ENCODE measurements at places on chromosomes 12 and 14.

GRCh38 chr12:13342971-13343370 is 146.4 kb downstream of the EMP1 start:
- no peak for DNase-seq
- H3K36me3 ChIP-seq, result no peaks in the 10 kb centered on the region
- H3K27ac ChIP-seq, result no peak overlapping the region
- H3K4me3 ChIP-seq, result no peak overlapping the region

DNA sequence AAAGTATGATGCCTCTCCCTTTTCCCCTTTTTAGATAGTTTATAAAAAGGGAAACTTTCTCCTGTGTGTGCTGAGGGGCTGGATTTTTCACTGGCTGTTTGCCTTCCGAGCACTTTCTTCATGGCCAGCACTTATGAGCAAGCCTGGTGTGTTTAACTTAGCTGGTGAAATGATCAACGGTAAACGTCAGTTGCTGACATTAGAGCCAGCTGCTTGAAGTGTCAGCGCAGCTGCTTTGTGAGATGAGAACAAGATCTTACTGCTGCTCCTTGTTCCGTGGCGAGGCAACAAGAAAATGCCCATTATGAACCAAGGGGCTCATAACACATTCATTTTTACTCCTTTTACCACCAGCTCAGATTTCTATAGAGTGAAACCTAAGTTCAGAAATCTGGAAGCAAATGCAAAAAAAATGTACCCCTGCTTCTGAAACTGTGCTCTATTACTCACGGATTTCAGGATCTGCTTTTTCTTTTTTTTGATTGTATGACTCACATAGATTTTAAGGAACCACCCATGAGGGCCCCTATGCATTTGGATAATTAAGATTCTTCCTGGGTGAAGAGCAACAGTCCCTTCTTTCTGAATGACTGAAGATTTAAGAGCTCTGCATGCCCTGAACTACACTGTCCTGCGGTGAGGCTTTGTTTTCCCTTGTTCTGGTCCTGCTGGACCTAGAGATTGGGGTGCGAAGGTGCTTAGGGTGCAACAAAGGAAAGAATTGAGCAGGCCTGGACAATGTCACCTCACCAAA is 74.3 kb upstream of the CPM start:
- peak overlapping the region; percentile 74 for H3K27ac ChIP-seq
- peaks cover 31% of the 10 kb centered on the region for H3K4me1 ChIP-seq
- peak overlapping the region; percentile 15 for H3K4me3 ChIP-seq
- no peaks in the 10 kb centered on the region for H3K27me3 ChIP-seq
- DNase-seq, result peak; percentile 62

DNA sequence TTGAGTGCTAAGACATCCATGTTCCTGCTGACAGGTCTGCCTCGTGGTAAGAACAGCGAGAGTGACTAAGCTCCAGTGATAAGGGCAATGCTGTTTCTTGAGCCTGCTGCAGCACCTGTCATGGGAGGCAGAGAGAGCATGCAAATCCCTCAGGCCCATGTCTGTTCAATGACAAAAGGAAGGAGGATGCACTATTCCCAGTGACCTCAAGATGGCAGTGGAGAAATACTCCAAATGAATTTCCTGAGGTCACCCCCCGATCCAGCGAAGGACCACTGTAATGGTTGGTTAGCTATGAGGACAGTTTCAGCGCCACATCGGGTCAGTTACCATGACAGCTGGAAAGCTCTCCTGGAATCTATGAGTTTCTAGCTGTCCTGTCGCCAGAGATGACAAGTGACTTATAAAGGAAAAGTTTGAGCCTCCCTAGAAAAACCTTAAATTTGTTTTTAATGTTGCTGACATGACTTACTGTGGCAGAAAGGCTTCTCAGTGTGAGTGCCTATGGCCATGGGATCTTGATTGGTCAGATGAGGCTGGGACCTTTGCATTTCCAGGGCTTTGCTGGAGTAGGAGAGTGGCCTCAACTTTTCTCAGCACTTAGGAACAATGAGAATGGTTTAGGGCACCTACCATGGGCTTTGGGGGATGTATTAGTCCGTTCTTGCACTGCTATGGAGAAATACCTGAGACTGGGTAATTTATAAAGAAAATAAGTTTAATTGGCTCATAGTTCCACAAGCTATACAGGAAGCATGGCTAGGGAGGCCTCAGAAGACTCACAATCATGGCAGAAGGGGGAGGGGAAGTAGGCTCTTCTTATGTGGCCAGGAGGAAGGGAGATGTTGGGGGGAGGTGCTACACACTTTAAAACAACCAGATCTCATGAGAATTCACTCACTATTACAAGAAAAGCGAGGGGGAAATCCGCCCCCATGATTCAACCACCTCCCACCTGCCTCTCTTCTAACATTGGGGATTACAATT is 88.0 kb upstream of the TMEM260 start:
- H3K27ac ChIP-seq, result no peak overlapping the region
- no peaks in the 10 kb centered on the region for H3K36me3 ChIP-seq
- H3K4me3 ChIP-seq, result no peak overlapping the region
- no peaks in the 10 kb centered on the region for H3K27me3 ChIP-seq
- peak; percentile 38 for DNase-seq

DNA sequence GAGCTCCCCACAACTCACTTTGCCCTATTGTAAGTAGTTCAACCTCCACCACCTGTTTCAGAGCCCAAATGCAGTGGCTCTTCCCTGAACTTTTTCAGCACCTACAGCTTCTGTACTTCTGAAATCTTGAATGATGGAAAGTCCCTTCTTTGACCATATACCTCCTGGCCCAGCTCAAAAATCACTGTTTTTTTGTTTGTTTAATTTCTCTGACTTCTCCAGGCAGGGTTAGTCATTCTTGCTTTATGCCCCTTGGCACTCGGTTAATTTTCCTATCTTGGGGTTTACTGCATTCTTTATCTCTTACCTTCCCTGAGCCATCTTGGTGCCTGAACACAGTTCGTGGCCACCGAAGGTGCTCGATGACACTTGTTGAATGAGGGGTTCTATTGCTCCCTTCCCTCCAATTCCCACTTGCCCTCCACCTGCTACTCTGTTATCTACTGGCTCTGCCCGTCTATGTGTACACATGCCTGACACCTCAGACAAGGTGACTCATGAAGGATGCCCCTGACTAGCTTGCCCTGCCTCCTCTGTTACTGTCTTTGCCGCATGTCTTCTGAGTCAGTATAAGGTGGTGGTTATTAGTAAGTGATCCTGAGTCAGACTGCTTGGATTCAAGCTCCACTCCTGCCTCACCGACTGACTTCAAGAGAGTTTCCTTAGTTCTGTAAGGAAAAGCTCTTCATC is 4.4 kb downstream of the AMHR2 start:
- peak overlapping the region; percentile 28 for H3K27ac ChIP-seq
- peak; percentile 91 for DNase-seq
- H3K36me3 ChIP-seq, result no peaks in the 10 kb centered on the region
- peaks cover 27% of the 10 kb centered on the region for H3K4me1 ChIP-seq
- no peaks in the 10 kb centered on the region for H3K27me3 ChIP-seq

GRCh38 chr12:52432559-52433207 is 1.5 kb downstream of the KRT75 start:
- no peak for DNase-seq
- H3K4me3 ChIP-seq, result no peak overlapping the region
- no peaks in the 10 kb centered on the region for H3K36me3 ChIP-seq

GRCh38 chr12:100840748-100841147 is 46.2 kb downstream of the ANO4 start:
- no peaks in the 10 kb centered on the region for H3K27me3 ChIP-seq
- H3K4me3 ChIP-seq, result no peak overlapping the region
- H3K4me1 ChIP-seq, result no peaks in the 10 kb centered on the region
- no peak for DNase-seq
- no peaks in the 10 kb centered on the region for H3K36me3 ChIP-seq

- H3K4me3 ChIP-seq, result peak overlapping the region; percentile 75
- no peak for DNase-seq
- peak overlapping the region; percentile 71 for H3K27ac ChIP-seq
- peaks cover 22% of the 10 kb centered on the region for H3K36me3 ChIP-seq
- no peaks in the 10 kb centered on the region for H3K27me3 ChIP-seq
- peaks cover 44% of the 10 kb centered on the region for H3K4me1 ChIP-seq
Observed at GRCh38 chr14:67360470-67361206, 510 bp downstream of the EIF2S1 start.

- 0 out of 2 replicates have a peak, but pooled peaks cover 2% of the 10 kb centered on the region for H3K36me3 ChIP-seq
- H3K4me1 ChIP-seq, result no peaks in the 10 kb centered on the region
- H3K27me3 ChIP-seq, result no peaks in the 10 kb centered on the region
- H3K27ac ChIP-seq, result no peak overlapping the region
- no peak overlapping the region for H3K4me3 ChIP-seq
Observed at GRCh38 chr12:1723721-1724120, 32.9 kb downstream of the ADIPOR2 start.

DNA sequence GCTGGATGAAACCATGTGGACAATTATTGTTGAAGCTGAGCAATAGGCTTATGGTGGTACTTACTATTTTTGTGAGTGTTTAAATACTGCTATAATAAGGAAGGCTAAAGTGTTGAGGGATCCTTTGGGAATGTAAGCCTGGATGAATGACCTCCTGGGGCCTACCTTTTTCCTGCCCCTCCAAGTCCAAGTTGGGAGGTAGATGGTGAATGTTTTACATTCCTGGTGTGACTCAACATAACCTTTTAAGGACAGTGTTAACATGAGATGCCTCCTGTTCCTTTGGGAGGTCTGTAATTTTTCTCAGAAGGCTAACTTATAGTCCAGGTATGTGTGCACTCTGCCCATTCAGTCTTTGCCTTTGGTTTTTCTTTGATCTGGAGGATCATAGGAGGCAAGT is 315.9 kb downstream of the NRXN3 start:
- H3K27ac ChIP-seq, result no peak overlapping the region
- no peak overlapping the region for H3K4me3 ChIP-seq
- no peaks in the 10 kb centered on the region for H3K4me1 ChIP-seq
- no peaks in the 10 kb centered on the region for H3K36me3 ChIP-seq

DNA sequence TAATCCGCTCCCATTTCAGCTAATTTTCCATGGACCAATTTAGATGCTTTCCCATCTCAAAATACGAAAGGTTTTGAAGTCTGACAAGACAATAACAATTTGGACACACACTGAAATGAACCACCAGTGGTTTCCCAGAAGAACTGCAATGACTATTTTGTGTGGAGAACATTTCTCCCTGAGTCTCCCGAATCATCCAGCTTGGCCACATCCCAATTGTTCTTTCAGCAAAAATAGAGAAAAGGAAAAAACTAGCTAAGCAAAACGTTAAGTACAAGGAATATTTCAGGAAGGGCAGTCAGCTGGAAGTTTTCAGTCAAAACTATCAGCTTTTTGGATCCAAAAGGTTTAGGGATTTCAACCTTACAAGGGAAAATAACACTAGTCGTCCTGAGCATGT is 390.6 kb downstream of the KCNH5 start:
- no peaks in the 10 kb centered on the region for H3K4me1 ChIP-seq
- DNase-seq, result no peak
- H3K27ac ChIP-seq, result no peak overlapping the region

DNA sequence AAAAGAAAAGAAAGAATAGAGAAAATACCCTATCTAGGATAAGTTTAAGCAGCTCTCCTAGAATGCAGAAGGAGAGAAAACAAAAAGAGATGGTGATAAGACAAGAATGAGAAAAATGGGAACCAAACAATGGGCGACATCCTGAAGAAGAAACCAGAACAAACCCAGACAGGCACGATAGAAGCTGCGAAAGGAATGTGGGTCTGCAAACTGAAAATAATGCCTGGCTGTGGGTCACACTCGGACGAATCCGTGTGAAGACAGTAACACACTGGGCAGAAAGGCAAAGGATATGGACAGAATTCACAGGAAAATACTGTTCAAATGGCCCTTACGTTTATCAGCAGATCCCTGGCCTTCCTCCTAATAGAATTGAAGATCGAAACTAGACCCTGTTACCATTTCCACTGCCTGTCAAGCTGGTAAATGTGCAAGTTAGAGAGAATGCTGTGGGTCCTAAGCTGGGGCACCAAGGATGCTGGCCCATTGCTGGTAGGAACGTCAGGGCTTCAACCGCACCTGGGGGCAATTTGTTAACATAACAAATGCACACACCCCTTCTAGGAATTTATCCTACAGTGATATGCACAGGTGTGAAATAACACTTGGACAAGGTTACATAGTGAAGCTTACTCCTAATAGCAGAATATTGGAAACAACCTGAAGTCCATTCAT is 117.5 kb upstream of the RFLNA start:
- H3K36me3 ChIP-seq, result no peaks in the 10 kb centered on the region
- peaks cover 55% of the 10 kb centered on the region for H3K27me3 ChIP-seq
- no peaks in the 10 kb centered on the region for H3K4me1 ChIP-seq
- no peak overlapping the region for H3K27ac ChIP-seq

- H3K4me1 ChIP-seq, result no peaks in the 10 kb centered on the region
- no peak for DNase-seq
- H3K27ac ChIP-seq, result no peak overlapping the region
- H3K27me3 ChIP-seq, result peaks cover 89% of the 10 kb centered on the region
- no peak overlapping the region for H3K4me3 ChIP-seq
Observed at GRCh38 chr12:131012279-131013069, 58.8 kb downstream of the ADGRD1 start.

DNA sequence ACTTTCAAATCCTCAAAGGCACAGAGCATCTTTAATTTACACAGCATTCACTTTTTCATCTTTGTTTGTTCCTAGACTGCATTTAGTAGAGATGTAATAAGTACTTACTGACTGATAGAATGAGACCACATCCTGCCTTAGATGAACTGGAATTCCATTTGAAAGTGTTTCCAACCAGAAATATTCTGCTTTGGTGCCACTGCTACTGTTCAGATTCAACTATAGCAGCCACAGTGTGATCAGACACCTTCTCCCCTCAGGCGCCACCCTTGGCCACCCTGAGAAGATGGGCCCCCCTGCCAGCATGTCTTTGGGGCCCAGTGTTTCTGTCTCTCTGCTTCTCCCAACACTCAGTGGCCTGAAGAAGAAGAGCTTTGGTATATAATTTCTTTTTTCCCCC is 449.1 kb downstream of the RAD51B start:
- no peaks in the 10 kb centered on the region for H3K4me1 ChIP-seq
- no peak for DNase-seq
- no peaks in the 10 kb centered on the region for H3K27me3 ChIP-seq
- H3K27ac ChIP-seq, result no peak overlapping the region

GRCh38 chr12:104553421-104553820 is 96.7 kb downstream of the CHST11 start:
- no peak for DNase-seq
- H3K27me3 ChIP-seq, result no peaks in the 10 kb centered on the region
- H3K36me3 ChIP-seq, result 0 out of 2 replicates have a peak, but pooled peaks cover 10% of the 10 kb centered on the region
- peaks cover 7% of the 10 kb centered on the region for H3K4me1 ChIP-seq

All from PC-9 (cell line).